ENCODE measurements at places on chromosomes 7 and 10.

GRCh38 chr10:79013406-79013987 is 55.3 kb upstream of the ZMIZ1 start:
- no peak for DNase-seq

DNA sequence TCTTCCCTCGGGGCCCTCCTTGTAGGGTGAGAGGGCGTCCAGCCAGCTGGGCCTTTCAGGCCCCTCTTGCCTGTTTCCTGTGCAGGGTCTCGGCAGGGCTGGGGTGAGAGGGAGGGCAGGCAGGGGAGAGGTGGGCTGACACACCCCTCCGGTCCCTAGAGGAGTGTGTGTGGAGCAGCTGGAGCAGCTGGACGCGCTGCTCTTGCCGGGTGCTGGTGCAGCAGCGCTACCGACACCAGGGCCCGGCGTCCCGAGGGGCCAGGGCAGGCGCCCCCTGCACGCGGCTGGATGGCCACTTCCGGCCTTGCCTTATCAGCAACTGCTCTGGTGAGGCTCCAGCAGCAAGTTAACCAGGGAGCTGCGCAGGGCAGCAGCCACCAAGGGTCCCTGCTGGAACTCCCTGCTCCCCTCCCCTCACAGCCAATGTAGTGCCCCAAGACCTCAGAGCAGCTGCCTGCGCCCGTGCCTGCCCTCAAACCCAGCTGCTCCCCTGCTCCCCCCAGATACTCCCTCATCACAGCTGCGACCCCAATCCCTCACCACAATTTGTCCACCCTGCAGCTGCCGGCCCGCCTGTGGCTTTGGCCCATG is 15.7 kb upstream of the ZNF862 start:
- no peak for DNase-seq

GRCh38 chr10:6518791-6519429 is 61.2 kb downstream of the PRKCQ start:
- DNase-seq: no peak

DNA sequence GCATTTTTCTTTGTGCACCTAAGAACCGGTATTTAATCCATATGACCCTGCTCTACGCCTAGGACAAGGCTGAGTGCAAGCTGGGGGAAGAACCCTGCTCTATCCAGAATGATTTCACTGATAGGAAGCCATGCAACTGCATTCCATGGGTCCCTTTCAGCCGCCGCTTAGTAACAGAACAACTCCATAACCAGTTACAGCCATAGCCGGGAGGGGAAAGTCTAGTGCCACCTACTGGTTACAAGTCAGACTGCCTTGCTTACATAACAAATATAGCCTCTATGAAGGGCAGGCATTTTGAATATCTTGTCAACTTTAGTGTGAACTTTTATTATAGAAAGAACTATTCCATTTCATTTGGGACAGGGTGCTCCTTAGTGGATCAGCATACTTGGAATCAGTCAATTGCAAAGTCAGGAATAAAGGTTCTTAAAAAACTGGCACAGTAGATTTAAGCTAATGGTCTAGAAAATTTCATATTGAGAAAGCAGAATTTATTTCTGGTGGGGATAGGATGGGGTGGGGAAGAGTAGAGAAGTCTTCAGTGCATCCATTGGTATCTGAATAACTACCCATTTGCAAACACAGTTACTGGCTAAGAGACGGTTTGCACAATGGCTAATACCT is 521.7 kb downstream of the ADRA2A start:
- DNase-seq: no peak

GRCh38 chr7:158707610-158708009 is 3.0 kb upstream of the NCAPG2 start:
- no peak for DNase-seq

GRCh38 chr10:132395704-132396493 is 1.1 kb upstream of the PWWP2B start:
- DNase-seq: no peak

- DNase-seq: peak; percentile 28
Measured at GRCh38 chr10:97919012-97919411, 69.4 kb downstream of the GOLGA7B start.

GRCh38 chr7:158076215-158076614 is 511.4 kb downstream of the PTPRN2 start:
- DNase-seq: no peak

- DNase-seq: no peak
Measured at GRCh38 chr10:37826806-37827205, 30.6 kb downstream of the ZNF248 start.

DNA sequence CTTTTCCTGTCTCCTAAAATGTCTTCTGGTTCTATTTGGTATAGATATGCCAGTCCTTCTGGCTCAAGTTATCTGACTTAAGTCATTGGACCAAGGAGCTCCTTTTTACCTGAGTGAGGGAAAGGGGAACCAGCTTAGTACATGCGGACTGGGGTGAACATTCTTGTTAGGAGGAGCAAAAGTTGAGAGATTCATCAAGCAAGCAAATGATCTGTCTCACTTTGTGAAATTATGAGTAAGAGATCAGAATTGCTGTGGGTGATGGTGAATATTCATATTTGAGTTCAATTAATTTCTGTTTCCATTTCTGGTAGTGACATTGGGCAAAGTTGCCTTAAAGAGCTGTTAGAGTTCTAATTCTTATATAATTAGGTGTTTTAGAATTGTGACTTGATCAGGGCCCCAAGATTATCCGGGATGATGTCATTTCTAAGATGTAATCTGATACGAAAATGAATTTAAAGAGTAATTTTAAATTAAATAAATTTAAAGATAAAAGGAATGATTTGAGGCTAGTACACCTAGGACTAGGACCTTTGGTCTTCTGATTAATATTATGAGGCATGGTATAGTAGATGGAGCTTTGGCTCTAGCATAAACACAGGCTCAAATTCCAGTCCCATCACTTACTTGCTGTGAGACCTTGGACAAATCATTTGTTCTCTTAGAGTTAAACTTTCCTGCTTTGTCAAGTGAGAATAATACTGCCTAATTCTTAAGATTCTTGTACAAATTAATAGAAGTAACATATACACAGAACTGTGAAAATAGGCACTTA is 60.4 kb upstream of the STRIP2 start:
- no peak for DNase-seq

GRCh38 chr7:151631570-151631952 is 111.9 kb upstream of the RHEB start:
- DNase-seq: peak; percentile 64

- DNase-seq: no peak
Measured at GRCh38 chr10:12730809-12731519, 270.5 kb downstream of the CCDC3 start.

DNA sequence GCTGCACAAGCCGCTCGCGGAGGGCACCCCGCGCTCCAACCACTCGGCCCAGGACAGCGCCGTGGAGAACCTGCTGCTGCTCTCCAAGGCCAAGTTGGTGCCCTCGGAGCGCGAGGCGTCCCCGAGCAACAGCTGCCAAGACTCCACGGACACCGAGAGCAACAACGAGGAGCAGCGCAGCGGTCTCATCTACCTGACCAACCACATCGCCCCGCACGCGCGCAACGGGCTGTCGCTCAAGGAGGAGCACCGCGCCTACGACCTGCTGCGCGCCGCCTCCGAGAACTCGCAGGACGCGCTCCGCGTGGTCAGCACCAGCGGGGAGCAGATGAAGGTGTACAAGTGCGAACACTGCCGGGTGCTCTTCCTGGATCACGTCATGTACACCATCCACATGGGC is 50.0 kb downstream of the FIGNL1 start:
- no peak for DNase-seq

DNA sequence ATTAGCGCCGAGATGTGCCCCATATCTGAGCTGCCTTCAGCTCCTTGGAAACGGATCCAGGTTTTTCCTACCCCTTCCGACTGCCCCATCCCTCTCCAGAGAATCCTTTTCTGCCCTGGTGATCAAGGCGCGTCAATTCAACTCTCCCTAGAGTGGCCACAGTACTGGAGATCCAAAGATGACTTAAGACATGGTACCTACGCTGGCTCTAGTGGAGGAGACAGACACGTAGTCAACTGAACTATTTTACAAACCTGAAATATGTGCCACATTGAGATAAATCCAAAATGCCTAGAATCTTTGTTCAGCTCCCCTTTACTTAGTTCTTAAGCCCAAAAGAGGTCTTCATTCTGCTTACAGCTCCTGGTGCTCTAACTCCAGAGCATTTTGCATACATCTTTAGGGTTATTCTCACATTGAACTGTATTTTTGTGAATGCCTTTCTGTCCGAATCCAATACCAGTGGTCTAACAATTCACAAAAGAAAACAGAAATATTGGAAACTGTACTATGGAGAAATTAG is 444 bp upstream of the TNPO3 start:
- no peak for DNase-seq

GRCh38 chr7:778968-779451 is 51.9 kb upstream of the PRKAR1B start:
- no peak for DNase-seq

GRCh38 chr7:5363729-5364128 is 59.9 kb downstream of the TNRC18 start:
- DNase-seq: no peak

DNA sequence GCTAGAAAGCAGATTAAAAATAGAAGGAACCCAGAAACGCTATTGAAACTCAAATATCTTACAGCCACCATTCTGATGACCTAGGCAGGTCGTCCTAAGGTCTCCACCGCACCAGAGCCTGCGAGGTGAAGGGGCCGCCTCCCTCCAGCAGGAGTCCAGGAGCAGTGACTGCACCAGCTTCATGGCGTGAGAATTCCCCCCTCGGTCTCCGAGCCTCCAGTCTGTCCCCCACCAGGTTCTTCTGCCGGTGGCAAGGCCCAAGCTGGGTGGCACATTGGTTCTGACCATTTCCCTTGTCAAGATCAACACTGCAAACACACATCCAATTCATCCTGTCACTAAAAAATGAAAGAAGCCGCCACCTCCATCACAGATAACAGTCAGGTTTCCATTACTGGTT is 98.7 kb downstream of the DIP2C start:
- DNase-seq: no peak

GRCh38 chr10:21174715-21175495 is 277.8 kb upstream of the NEBL start:
- DNase-seq: no peak

GRCh38 chr7:34313289-34313688 is 344.7 kb upstream of the NPSR1 start:
- no peak for DNase-seq

- DNase-seq: no peak
Measured at GRCh38 chr10:67471022-67471421, 225.0 kb downstream of the CTNNA3 start.

DNA sequence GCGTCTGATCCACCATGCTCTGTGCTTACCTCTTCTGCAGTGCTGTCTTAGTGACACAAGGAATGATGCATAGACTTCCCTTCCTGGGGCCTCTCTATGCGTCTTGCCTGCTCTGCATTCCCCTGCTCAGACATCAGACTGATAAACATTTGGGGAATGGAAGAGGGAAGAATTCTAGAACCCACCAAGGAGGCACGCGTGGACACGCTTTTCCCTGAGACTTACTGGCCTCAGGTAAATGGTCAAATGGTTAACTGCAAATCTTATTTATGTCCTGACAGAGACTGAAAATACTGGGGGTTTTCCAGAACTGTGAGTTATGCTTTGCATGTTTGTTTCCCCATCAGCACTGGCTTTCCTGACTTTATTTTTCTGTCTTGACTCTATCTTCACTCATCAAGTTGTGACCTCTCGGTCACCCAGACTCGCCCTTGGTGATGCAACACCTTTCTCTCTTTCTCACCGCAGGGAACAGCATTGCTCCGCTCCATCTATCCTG is 285.9 kb upstream of the FZD8 start:
- DNase-seq: no peak

DNA sequence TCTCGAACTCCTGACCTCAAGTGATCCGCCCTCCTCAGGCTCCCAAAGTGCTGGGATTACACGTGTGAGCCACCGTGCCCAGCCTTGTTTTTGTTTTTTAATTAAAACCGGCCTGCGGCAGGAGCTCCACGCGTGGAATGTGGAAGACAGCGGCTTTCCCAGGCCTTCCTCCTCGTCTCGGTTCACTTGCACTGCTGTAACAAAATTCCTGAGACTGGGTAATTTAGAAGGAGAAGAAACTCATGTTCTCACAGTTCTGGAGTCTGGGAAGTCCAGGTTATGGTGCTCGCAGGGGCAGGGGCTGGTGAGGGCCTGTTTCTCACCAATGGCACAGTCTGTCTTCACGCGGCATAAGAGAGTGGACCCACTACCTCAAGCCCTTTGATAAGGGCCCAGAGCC is 14.4 kb upstream of the CRYGN start:
- DNase-seq: no peak

GRCh38 chr10:109430043-109430760 is 493.1 kb downstream of the XPNPEP1 start:
- no peak for DNase-seq

- no peak for DNase-seq
Measured at GRCh38 chr10:110947061-110947595, 27.7 kb downstream of the SHOC2 start.

DNA sequence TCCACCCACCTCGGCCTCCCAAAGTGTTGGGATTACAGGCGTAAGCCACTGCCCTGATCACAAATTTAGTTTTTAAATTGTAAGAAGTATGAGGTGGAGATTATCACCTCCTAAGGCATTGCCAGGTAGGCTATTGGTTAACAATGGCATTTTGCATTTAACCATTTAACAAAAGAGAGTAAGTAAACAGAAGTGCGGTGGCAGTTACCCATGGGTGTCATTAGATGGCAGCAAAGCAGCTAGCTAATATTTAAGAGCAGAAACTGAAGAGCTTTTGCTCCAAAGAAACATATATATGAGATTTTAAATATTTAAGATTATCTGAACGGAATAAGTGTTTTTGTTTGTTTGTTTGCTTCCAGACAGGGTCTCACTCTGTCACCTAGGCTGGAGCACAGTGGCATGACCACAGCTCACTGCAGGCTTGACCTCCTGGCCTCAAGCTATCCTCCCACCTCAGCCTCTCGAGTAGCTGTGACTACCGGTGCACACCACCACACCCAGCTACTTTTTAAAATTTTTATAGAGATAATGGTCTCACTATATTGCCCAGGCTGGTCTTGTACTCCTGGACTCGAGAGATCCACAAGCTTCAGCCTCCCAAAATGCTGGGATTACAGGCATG is 325.5 kb upstream of the C7orf33 start:
- DNase-seq: peak; percentile 60

GRCh38 chr10:116055252-116055916 is 217.6 kb downstream of the GFRA1 start:
- DNase-seq: no peak

GRCh38 chr10:13637303-13637856 is 50.6 kb downstream of the PRPF18 start:
- DNase-seq: no peak

- peak; percentile 42 for DNase-seq
Measured at GRCh38 chr10:14146025-14146424, 184.7 kb downstream of the FRMD4A start.

DNA sequence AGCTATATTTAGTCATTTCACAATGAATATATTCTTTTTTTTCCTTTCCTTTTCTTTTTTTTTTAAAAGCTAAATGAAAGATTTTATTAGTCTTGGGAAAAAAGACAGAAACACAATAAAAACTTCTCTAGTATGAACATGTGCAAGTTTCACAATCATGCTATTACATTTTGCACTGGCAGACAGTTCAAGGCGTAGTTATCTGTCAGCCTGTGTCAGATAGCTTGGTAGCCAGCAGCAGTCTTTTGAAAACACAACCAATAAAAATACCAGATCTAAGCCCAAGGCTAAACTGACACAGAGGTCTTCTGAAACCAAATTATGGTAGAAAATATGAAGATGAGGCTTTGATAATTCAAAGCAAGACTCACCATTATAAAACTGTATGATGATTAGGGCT is 205.8 kb upstream of the TEX47 start:
- no peak for DNase-seq

GRCh38 chr7:107622429-107622828 is 38.2 kb upstream of the SLC26A4 start:
- DNase-seq: peak; percentile 27

Data from Daoy (cell line).